ENCODE measurements at places on chromosomes 16 and 17.
A peak's percentile ranks its signal among the peaks of the same experiment; 100 is the strongest.

GRCh38 chr17:66730461-66730923 lies 104.4 kb upstream of the CACNG5 start:
- no peak for DNase-seq

- peak; percentile 54 for DNase-seq
These were observed 44.7 kb downstream of the CRISPLD2 start for GRCh38 chr16:84864326-84864955.

DNA sequence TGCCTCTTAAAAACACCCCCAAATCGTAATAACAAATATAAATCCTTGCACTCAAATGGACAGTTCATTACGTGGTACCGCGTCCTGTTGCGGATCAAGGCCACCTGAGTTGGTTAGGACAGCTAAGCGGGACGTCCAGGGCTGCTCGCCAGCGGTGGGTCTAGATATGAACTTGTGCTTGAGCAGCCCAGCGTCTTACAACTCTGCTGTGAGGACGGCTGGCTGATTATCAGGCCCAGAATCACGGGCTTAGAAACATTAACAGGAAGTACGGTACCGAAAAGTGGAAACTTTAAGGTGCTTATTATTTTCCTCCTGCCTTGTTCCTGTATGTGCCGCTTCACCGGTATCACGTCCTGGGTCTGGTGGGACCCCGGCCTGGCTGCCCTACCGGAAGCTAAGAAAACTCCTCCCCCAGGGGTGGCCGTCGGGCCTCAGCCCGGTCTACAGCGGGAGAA lies 832 bp upstream of the SRRM2 start:
- DNase-seq, result no peak

DNA sequence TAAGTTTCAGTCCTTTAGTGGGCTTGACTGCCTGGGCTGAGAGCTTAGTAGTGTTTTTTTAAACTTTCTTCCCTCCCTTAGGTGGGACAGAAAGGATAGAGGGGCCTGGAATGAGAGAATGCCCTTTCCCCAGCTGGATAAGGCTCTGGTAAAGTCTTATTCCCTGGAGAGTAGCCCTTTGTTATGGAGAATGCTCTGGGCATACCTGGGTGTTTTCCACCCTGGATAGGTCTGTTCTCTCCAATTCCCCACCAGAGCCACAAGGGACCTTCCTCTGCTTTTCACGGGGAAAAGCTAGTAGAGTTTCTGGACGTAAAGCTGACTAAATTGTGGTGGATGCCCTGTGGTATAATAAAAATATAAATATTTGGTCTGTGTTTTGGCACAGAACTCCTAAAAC lies 164.1 kb downstream of the HS3ST4 start:
- no peak for DNase-seq

DNA sequence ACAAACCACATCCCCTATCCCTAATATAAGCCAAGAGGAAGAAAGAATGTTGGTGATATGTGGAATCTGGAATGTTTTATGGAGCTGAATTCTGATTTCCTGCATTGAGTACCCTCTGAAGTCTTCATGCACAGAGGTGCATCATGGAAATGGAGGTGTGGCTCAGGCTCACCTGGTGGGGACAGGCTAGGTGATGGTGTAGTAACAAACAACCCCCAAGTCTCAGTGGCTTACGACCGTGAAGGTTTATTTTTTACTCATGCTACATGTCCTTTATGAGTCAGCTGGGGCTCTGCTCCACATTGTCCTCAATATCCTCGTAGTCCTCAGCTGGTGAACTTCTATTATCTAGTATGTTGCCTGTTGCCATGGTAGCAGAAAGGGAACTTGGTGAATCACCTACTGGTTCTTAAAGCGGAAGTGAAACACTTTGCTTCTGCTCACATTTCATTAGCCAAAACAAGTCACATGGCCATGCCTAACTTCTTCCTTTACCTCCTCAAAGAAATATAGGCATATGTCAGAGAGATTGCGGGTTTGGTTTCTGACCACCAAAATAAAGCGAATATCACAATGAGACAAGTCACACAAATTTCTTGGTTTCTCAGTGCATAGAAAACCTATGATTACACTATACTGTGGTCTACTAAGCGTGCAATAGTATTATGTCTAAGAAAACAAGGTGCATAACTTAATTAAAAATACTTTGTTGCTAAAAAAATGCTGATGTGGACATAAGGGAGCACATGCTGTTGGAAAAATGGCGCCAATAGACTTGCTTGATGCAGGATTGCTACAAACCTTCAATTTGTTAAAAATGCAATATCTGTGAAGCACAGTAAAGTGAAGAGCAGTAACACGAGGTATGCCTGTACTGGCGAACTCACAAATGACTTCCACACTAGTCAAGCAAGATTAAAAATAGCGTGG lies at the start of gene PMFBP1:
Gene PMFBP1 (minus strand): TSS at position 51 of the 930 bp plus-strand sequence. CDS start 947 bp downstream, outside the sequence.
- peak; percentile 78 for DNase-seq

DNA sequence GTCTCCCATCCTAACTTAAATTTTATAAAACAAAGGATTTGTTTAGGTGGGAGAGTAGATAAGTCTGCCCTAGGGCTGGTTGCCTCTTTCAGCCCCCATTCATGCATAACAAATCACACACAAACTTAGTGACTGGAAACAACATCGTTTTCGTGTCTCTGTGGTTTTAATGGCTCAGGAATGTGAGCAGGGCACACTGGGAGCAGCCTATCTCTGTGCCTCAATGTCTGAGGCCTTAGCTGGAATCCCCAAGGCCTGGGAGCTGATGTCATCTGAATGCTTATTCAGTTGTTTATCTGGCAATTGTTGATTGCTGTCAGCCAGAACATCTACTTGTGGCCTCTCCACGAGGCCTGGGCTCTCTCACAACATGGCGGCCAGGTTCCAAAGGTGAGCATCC lies 101.9 kb upstream of the HSBP1 start:
- no peak for DNase-seq

GRCh38 chr16:77408607-77409006 lies 26.2 kb downstream of the ADAMTS18 start:
- DNase-seq, result no peak

DNA sequence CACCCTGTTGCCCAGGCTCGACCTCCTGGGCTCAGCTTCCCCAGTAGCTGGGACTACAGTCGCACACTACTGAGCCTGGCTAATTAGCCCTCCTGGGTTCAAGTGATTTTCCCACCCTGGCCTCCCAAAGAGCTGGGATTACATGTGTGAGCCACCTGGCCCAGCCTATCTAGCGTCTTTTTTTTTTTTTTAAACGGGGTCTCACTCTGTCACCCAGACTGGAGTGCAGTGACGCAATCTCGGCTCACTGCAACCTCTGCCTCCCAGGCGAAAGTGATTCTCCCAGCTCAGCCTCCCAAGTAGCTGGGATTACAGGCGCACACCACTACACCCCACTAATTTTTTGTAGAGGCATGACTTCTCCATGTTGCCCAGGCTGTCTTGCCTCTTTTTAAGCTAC lies 33.3 kb downstream of the GLG1 start:
- no peak for DNase-seq

DNA sequence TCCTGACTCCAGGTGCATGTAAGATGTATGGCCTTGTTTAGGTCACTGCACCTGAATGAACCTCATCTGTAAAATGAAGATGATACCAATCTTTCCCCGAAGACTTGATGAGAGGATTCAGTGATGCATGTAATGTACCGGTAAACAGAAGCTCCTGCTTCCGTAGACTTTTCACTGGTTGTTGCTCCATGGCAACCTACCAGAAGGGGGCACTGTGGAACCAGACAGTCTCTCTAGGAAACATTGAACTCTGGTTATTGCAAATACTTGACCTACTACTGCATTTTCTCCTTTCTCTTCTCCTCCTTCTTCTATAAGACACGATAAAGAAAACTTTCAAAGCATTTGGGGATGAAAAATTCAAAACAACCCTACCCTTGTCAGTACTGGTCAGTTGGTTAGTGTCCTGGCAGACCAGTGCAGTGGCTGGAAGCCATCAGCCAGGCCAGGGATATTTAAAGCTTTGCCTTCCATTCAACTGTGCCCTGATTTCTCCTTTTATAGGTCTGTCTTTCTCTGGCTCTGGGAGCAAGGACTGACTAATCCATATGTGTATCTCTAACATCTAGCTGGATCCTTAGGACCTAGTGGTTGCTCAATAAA lies 667.4 kb upstream of the SALL1 start:
- DNase-seq, result peak; percentile 9

DNA sequence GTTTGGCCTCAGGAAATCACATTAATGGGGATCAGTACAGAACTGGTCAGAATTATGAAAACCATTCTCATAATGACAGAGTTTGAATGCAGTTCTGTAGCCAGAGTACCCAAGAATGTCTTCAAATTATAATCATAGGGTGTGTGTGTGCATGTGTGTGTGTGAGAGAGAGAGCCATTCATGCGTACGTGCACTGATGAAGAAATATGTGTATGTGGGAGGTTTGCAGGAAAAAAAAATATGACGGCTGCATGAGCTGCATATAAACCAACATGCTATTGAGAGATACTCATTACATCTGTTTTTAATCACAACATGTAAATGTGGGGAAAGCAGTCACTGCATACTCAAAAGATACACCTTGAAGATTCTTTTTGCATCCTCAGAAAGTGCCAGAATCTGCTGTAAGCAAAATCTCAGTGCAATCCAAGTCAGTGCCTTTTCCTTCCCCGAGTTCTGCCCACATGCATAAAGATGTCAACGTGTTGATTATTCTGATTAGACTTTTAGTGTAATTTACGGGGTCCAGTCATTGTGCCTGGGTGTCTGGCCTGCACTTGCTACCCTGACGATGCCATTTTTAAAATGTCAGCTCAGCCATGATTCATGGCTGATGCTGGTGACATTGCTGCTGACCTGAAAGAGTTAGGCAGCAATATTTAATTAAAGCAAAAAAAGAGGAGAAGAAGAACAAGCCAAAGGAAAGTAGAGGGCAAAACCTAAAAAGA lies 378.7 kb upstream of the ZFHX3 start:
- no peak for DNase-seq

GRCh38 chr17:12024327-12024726 lies 3.6 kb downstream of the MAP2K4 start:
- DNase-seq, result no peak

- peak; percentile 64 for DNase-seq
These were observed 12.0 kb upstream of the CRK start for GRCh38 chr17:1467898-1468492.

- no peak for DNase-seq
These were observed 2.8 kb downstream of the NLK start for GRCh38 chr17:28045304-28045703.

DNA sequence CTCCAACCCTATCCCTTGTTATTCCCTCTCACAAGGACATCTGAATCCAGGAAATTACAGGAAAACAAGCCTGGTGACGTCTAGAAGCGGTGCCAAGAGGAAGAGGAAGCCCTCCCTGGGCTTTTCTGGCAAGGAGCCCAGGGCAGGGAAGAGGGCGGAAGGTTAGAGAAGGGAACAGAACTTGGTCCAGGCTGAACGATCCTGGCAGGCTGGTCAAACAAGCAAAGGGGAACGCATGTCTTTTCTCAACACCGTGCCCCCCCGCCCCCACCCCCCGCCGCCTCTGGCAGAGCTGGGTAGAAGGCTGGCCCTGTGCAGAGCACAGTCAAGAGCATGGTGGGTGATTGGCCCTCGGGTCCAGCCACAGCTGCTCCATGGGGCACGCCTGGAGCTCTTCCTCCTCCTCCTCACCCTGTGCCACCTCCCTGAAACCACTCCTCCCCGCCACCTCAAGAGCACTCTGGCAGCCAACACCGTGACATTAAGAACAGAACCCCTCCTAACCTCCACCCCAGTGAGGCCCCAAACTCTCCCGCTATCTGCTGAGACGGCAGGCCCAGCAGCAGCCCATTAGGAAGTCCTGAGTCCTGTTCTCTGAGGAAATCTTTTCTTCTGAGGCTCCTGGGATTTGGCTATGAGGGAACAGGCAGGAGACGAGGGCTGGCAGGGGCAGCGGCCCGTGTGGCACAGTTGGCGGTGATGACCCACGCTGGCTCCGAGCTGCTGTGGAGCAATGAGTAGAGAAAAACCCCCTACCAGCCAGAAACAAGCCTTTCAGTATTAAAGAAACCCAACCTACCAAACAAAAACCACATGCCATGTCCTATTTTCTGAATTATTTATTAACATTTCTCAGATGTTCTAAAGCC lies 7.3 kb downstream of the C16orf86 start:
- peak; percentile 79 for DNase-seq

DNA sequence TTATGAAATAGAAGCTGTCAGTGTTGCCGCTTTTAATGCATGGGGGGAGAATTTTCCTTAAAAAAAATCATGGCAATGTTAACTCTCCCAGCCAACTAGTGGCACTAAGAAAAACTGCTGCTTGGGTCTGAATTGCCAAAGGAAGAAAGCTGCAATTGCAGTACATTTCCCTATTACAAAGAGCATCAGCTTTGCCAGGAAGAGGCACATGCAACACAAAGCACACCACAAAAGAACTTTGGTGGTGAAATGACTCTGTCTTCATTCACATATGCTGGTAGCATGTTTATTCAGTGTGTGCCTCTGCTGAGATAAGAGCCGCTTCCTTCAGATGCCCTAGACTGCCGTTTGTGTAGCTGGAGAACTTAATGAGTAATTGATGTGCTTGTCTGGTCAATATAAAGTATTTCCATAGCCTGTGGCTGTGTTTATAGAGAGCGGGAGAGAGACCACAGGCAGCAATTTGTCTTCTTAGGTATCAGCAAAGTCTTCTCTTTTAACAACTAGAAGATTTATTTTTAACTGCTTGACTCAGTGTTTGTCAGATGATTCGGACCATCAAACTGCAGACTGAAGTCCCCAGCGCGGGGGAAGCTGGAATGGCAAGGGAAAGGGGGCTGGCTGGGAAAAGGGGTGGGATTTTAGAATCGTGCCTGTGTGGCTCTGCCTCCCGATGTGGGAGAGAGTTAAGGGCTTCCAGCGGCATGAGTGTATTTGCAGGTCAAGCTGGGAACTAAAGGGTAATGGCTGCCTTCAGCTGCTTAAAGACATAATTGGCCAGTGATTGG lies 115.1 kb downstream of the MRTFB start:
- DNase-seq, result peak; percentile 65

DNA sequence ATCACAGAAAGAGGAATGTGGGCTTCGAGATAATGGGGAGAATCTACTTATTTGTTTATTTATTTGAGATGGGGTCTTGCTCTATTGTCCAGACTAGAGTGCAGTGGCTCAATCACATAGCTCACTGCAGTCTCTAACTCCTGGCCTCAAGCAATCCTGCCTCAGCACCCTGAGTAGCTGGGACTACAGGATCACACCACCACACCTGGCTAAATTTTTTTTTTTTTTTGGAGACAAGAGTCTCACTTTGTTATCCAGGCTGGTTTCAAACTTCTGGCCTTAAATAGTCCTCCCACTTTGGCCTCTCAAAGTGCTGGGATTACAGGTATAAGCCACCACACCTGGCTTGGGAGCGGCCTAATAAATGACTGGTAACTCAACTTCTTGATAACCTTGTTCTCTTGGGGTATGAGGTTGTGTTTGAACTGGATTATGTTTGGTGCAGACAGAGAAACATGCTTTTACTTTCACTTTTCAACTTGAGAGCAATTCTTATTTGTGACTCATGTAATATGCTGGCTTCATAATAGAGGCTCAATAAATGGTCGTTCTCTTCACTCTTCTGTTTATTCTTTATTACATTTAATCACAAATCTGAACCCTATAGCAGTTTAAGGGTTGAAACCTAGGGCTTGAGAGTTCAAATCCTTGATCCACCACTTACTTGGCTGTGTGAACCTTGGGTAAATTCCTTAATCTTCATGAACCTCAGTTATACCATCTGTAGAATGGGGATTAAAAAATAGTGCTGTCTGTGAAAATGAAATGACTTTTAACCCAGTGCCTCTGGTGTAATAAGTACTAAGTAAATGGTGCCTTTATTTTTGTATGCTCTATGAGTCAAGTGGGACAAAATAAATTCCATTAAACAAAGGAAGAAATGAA lies 129.1 kb upstream of the HS3ST2 start:
- no peak for DNase-seq

All from muscle of leg (tissue), 16 donors.